ENCODE measurements at places on chromosomes 2 and 18.

GRCh38 chr2:68935471-68935870 is 17.2 kb downstream of the GKN2 start:
- DNase-seq = no peak

GRCh38 chr2:5459041-5459440 is 233.1 kb upstream of the SOX11 start:
- DNase-seq = no peak

GRCh38 chr18:34752056-34752455 is 42.0 kb downstream of the DTNA start:
- DNase-seq = no peak

DNA sequence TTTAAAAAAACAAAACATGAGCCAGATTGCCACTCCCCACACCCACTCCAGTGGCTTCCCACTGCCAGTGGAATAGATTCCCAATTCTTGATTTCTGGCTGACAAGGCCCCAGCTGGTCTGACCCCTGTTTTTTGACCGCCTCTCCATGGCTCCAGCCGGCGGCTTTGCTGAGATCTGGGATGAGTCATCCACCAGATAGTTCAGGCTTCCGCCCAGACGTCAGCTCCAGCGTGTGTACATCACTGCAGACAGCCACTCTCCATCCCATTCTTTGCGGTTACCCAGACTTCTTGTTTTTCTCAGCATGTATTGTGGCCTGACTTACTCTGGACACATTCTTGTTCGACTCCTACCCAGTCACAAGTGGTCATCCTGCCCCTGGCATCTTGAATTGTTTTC is 227.9 kb downstream of the GBX2 start:
- DNase-seq = peak; percentile 67

DNA sequence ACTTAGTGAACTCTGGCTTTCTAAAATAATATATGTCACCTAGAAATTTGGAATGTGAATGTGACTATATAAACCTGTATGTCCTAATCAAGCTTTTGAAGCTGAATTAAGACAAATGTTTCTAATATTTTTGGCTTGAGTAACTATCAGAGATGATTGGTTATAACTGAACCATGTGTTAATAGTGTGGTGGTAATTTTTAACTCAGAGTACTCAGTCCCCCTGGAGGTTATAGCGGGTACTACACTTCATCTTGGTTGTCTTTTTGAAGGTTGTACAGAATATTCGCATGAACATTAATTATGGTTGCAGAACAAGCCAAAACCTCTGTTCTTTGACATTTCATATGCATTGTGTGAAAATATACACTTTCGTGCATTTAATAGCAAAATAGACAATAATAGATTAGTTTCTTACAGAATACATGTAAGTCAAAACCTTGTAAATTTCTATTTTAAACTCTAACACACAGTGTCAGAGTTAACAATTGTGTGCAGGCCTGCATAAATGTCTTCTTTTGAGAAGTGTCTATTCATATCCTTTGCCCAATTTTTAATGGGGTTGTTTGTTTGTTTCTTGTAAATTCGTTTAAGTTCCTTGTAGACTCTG is 86.0 kb downstream of the OSBPL6 start:
- DNase-seq = peak; percentile 55

DNA sequence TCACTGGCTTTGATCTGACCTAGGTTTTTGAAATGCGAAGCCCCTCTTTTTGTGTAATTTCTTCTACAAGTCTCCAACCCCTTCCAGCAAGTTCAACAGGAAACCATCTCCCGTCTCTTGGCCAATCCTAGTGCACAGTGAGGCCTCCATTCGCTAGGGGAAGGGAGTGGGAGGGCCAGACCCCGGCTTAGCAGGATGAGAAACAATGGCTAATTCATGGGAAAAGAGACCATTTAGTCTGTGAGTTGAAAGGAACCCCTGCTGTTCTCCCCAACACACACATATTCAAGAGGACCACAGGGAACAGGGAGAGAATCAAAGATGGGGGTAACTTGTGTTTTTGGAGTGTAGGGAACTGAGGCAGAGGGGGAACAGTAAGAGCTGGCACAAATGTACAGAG is 83.0 kb downstream of the RTN4 start:
- DNase-seq = no peak

DNA sequence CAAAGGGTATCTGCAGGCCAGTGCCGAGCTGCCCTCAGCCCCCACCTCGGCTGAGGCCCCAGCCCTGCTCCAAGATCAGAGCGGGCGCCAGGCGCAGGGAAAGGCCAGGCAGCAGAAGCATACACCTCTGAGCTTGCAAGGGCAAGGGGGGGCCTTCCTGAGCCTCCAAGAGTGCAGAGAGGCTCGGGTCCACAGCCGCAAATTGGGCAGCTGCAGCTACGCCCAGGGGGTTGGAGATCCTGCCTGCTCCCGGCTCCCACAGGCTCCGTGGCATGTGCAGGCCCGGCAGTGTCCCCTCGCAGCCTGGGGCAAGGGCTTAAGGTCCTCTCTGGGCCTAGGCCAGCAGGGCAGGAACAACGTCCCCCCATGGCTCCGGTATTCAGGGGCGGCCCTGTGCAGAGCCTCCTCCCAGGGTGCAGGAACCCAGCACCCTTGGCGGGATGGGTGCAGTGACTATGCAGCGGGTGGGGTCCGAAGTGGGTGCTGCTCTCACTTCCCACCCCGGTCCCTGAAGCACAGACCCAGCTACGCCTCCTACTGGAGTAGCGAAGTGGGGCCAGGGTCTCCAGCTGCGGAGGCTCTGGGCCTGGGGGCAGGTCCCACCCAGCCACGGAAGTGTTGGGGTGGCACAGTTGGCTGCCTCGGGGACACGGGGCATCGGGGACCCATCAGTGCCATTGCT is 120.2 kb upstream of the TMEFF2 start:
- DNase-seq = no peak

- peak; percentile 99 for DNase-seq
Measured at GRCh38 chr2:33069894-33070651, 123.3 kb downstream of the LTBP1 start.

DNA sequence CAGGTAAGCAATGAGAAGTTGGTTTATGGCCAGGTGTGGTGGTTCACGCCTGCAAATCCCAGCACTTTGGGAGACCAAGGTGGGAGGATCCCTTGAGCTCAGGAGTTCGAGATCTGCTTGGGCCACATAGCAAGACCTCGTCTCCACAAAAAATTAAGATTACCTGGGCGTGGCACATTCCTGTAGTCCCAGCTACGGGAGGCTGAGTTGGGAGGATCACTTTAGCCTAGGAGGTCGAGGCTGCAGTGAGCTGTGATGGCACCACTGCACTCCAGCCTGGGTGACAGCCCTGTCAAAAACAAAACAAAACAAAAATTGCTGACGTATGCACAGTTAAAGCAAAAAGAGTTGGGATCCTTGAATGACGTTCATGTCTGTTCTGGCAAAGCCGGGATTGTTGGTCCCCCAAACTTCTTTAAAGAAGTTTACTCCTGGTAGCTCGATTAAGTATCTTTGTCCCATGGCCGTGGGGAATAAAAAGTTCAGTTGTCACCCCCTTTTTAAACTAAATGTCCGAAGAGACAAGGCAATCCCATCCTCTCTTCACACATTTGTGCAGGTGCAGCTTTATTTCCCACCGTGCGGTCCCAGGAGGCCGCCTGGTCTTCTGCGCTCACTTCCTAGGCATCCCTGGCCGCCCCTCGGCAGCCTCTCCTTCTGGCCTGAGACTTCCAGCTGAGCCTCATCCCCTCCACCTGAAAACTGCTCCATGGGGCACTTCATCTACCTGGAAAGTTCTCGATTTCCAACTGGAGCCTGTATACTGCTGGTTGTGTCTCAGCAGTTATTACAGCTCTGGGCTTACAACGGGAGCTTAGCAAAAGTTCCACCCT is 762 bp upstream of the SPOPL start:
- DNase-seq = no peak

- peak; percentile 15 for DNase-seq
Measured at GRCh38 chr2:171244970-171245782, 84.5 kb upstream of the TLK1 start.

DNA sequence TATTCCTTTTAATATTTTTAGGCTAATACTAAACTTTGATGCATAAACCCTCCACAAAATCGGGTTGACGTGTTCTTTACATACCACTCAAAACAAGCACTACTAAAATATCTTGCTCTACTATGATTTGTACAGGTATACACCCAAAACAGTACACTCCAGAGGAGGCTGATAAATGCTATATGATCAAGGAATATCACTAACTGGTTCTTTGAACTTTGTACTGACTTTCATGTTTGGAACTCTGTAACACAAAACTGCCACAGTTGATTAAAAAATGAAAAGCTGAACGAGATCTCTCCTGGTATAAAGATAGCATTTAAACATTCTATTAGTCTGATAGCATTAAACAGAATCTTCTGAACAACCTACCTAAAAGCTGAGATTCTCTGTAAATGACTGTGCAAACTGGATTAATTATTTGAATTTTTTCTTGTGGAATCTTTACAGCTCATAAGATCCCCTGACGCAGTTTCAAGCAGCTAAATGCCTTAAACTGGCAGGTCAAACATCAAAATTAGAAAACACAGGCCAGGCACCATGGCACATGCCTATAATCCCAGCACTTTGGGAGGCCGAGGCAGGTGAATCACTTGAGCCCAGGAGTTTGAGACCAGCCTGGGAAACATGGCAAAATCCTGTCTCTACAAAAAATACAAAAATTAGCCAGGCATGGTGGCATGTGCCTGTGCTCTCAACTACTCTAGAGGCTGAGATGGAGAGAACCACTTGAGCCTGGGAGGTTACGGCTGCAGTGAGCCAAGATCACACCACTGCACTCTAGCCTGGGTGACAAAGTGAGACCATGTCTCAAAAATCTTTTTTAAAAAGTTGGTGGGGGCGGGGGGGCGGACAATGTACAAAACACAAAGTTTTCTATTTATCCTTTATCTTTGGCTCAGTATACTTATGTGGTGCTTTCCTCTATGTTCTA is 150.6 kb downstream of the EXOC6B start:
- no peak for DNase-seq

DNA sequence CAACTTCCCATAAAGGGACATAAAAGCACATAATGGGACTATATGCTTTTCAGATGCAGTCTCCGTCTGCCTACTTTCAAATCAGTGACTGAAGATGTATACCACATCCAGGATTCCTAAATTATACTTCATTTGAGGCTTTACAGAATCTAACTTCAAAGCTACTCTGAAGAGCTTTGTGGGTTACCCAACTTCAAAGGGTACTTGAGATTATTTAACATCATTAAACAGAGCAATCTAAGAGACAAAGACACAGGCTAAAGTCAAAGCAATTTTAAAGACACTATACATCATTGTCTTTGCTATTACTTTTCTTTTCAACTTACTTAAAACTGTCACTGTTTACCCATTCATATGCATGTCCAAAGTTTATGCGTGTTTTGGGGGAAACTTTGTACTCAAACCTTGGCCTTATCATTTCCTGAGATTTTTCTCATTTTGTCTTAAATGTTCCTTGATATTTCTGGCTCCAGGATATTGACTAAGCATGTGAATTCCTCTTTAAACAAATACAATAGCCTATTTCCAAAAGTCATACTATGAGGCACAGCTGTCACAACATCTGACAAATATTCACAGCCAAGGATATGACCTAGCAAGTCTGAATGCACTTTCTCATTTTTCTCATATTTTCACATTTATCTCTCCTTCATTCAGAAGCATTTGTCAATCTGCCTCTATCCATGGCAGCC is 1985.1 kb upstream of the PIK3C3 start:
- DNase-seq = no peak

- DNase-seq = no peak
Measured at GRCh38 chr2:57562495-57562894, 484.1 kb upstream of the VRK2 start.

- DNase-seq = no peak
Measured at GRCh38 chr2:69717861-69718273, 24.1 kb upstream of the ANXA4 start.

DNA sequence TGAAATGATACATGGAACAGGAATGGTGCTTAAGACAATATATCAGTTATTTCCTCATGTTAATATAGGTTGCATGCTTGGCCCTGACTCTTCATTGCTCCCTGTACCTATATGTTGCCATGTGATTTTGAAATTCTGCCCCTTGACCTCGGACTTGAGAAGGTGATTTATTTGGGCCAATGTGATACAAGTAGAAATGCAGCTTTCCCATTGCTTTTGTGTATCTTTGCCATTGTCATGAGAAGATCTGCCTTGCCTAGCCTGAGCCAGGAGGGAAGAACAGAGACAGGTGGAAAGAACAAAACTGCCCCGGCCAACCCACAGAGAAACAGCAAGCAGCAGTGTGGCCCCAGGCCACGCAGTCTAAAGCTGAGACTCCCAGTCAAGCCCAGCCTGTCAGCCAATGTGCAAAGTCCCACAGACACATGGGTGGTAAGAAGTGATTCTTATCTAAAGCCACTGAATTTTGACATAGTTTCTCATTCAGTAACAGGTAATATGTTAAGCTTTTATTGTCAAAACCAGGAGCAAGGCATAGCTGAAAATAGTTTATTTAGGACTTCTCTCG is 245.7 kb upstream of the RND3 start:
- DNase-seq = no peak

DNA sequence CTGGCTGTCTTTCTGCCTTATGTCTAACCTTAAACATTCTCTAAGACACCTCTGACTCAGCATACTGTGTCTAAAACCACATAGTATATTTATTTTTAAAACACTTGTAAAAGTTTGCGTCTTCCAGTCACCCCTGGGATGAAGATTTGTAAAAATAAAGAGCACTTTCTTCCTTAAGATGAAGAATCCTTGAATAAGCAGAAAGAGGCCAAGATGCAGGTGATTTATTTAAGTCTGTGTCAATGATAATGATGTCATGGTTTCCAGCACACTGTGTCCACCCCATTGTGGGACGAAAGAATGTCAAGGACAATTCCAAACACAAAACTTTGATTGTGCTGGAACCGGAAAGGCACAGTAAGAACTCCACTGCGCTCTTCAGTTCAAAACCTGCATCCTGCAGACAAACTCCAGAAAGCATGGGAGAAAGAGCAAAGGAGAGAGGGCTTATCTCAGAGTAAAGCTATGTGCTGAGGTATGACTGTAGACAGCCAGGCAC is 92.9 kb downstream of the ZEB2 start:
- DNase-seq = peak; percentile 72

DNA sequence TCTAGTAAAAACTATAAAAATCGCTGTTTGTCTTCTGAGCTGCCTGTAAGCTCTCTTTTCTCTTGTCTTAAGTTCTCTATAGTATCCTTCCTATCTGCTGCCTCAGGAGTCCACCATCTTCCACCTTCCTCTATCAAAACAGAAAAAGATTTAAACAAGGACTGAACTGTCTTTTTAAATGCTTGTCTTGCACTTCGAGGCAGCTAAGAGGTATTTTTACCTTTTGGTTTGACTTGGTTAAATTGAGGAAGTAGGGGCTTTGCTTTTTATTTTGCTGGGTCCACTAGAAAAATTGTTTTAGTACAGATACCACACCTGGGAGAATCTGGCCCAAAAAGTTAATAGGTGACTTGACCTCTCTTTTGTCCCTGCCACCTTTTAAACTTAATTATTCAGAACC is 12.2 kb downstream of the SESTD1 start:
- no peak for DNase-seq

DNA sequence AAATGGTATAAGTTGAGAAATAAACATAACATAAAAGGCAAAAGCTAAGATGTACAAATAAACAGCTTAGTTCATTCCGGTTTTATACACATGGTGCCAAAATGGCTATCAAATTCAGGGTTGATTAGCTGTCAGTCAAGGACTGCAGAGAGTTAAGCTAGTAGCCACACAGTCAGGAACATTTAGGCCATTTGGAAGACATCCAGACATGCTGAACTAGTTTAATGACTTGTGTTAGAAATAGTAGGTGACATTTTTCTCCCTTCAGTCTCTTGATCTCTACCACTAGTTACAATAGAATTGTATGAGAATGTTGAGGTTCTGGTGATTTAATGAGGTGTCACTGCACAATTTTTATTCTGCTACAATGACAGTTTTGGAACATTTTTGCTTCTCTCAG is 394.4 kb upstream of the SPHKAP start:
- DNase-seq = no peak

GRCh38 chr2:152466980-152467676 is 132.2 kb downstream of the FMNL2 start:
- peak; percentile 58 for DNase-seq

Data from fibroblast of skin of right quadriceps (primary cell).